LHCN-M2 (cell line): ENCODE measurements at places on chromosomes 2 and 18. TPM values are rescaled to one million over a fixed set of nuclear protein-coding genes. Genes with fewer than 3 reads are reported as not detected.

GRCh38 chr2:199220920-199221319, 236.8 kb downstream of the SATB2 start:
- no peak for DNase-seq

The EVX2 gene
- not detected in 2 replicates for total RNA-seq

DNA sequence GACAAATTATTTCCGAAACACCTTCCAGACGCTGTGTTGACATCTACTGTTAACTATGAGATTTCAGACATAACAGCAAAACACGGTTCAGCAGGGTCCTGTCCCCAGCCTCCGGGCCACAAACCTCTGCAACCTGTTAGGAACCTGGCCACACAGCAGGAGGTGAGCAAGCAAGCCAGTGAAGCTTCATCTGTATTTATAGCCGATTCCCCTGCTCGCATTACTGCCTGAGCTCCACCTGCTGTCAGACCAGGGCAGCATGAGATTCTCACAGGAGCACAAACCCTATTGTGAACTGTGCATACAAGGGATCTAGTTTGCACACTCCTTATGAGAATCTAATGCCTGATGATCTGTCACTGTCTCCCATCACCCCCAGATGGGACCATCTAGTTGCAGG, 31.1 kb downstream of the NDUFA10 start:
- DNase-seq, result no peak

DNA sequence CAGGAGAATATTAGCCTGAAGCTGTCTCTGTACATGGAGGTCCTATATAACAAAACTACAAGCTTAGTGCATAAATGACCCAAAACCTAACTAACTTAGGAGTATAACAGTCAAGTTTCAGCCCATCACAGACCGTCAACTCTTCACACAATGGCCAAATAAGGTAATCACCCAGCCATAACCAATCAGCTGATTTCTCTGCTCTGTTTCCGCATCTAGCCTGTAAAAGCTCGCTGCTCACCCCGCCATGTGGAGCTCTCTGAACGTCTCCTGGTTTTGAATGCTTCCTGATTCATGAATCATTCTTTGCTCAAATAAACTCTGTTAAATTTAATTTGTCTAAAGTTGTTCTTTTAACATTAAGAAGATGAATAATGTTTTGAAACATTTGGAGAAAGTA, 593.6 kb downstream of the TMX3 start:
- DNase-seq, result no peak

The HAUS1 gene
- 42.1 and 87.1 TPM in 2 replicates for total RNA-seq

- peak; percentile 88 for DNase-seq
Observed at GRCh38 chr2:39913648-39914461, 134.8 kb upstream of the THUMPD2 start.

The SLC35F6 gene
- 27.7 and 34.8 TPM in 2 replicates for total RNA-seq
